ENCODE measurements at places on chromosomes 12 and 14.

GRCh38 chr12:111927346-111927745, 85.3 kb downstream of the MAPKAPK5 start:
- no peak for DNase-seq

GRCh38 chr14:35292770-35293561, 784 bp downstream of the PSMA6 start:
- DNase-seq = no peak

- no peak for DNase-seq
Observed at GRCh38 chr12:131525795-131526508, 184.9 kb upstream of the SFSWAP start.

- no peak for DNase-seq
Observed at GRCh38 chr12:132702640-132703039, 8.0 kb upstream of the PGAM5 start.

DNA sequence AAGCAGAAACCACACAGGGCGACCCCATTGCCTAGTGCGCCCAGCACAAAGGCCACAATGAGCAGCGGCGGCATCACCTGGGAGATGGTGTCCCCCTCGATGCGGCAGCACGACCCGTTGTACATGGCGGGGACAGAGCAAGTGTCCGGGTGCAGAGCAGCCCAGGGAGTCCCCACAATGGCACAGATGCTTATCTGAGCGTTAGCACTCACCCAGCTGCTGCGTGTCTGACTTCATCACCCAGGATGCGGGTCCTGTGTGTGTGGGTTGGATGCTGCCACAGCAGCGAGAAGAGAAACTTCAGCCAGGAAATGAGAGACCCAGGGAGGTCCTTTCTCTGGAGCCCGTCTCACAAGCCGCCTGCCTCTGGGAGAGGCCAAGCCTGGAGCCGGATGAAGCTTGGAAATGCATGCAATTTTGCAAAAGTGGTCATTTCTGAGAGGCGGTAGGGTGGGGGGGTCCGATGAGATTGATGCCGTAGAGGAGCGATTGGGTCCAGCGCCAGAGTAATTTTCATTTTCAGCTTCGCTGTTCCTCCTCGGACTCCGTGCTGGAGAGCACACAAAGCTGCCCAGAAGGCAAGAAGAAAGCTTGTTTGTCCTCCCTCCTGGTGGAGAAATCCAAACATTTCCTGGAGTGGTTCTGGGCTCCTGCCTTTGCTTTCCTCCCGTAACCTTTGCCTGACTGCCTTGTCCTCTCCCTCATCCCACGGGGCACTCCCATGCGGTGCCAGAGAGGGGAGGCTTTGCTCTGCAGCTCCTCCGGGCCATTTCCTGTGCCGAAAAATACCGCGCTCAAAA, at the start of gene HCAR1:
Gene HCAR1 (minus strand): TSS at position 630 of the 800 bp plus-strand sequence. CDS start 505 bp downstream, at position 125.
- DNase-seq = peak; percentile 72

DNA sequence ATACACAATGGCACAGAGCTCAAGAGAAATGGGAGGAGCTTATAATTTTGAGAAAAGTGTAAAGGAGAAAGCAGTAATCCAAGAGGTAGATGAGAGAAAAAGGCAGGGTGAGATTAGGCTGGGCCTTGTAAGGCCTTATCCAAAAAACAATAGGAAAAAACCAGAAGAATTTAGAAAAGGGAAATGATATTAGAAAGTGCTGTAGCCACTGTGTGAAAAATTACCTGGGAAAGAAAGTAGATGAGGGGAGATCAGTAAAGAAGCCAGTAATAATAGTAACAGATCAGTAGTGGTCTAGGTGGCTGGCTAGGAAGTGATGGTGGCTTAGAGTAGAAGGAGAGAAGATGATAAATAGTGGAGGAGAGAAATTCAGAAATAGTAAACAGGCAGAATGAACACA, 66.3 kb upstream of the CFL2 start:
- DNase-seq = no peak

DNA sequence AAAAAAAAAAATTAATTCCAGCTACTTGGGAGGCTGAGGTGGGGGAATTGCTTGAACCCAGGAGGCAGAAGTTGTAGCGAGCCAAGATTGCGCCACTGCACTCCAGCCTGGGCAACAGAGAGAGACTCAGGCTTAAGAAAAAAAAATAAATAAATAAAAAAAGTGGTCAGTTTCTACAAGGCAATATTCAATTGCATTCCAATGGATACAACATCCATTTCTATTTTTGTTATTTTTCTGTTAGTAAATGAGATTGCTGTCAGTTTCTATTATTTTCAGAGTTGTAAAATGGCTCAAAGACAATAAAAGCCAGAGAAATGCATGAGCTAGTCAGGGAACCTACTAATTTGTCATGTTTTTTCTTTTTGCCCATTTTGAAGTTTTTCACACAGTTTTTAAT, 119.2 kb downstream of the PDE3A start:
- no peak for DNase-seq

GRCh38 chr14:90703841-90704737, 112.1 kb downstream of the TTC7B start:
- no peak for DNase-seq

GRCh38 chr14:33210311-33210710, 271.6 kb downstream of the NPAS3 start:
- DNase-seq = no peak

DNA sequence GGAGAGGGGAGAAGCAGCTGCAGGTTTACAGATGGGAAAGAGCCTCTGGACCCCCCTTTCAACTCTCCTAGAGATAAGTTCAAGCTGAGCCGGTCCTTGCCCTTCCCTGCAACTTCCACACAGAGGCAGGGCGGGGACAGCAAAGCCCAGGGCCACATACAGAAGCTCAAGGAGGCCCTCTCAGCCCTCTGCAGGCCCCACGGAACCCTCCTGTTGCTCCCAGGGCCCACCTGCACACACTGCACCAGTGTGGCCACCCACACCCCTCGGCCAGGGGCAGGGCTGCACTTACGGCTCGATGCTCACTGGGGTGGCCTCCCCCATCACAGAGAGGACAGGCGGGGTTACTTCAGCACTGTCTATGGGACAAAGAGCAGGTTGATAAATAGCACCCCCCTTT, 13.0 kb upstream of the PNMA1 start:
- no peak for DNase-seq

- no peak for DNase-seq
Observed at GRCh38 chr12:16325426-16325825, 22.0 kb upstream of the MGST1 start.

All from activated CD4-positive, alpha-beta T cell treated with anti-CD3 and anti-CD28 coated beads, Interleukin-2, amount 50 U/mL, for 48 hours (primary cell).